ENCODE measurements at places on chromosomes 4 and X.
A peak's percentile ranks its signal among the peaks of the same experiment; 100 is the strongest.

- DNase-seq = peak; percentile 24
Observed at GRCh38 chrX:72306085-72306801, 529 bp upstream of the CITED1 start.

- DNase-seq = no peak
Observed at GRCh38 chr4:139794158-139794954, 128.7 kb downstream of the MGST2 start.

DNA sequence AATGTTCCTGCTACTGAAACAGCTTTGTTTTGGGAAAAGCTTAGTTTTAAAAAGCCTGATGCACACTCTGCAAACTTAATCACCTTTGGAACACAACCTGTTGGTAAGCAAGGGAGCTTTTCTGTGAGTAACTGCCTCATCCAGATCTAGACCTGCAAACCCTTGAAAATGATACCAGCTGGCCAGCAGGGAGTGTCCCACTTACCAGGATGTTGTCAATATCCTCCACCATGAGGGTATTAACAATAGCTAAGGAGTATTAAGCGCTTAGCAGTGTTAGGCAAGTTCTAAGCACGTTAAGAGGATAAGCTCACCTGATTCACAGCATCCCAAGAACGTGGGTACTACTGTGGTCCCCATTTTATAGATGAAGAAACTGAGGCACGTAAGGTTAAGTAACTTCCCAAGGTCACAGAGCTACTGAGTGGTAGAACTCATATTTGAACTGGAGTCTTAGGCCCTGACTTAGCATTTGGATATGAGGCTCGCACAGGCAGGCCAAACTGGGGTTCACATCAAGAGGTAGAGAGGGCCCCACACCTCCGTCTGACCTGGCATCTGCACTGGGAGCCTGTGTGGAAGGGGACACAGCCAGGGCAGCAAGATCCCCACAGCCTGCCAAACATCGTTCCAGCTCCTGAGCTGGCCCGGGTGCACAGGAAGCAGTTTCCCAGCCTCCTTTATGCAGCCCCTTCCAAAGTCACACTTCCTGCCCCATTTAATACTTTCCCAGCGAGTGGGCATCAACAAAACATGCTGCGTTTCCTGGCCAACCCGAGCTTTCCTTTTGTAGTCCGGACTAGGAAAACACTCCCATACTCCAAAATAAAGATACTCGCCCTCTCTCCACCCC, 32.7 kb downstream of the IRF2 start:
- no peak for DNase-seq

DNA sequence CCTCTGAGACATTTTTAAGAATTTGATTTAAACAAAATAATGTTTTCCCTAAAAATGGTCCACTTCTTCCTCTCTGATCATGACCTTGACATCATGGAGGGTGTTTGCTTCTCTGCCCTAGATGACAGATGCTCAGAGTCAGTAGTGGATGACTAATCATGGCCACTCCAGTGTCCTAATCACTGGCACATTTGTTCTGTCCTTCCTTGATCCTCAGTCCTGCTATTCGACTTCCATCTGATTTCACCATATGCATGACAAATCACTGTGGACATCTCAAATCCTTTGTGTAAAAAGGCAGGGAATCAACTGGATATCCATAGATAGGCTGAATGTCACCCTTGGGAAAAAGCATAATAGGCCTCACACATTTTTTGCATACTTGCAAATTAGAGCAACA, 9.0 kb downstream of the CRMP1 start:
- DNase-seq = no peak

- no peak for DNase-seq
Observed at GRCh38 chr4:121943941-121944340, 7.9 kb downstream of the TRPC3 start.

DNA sequence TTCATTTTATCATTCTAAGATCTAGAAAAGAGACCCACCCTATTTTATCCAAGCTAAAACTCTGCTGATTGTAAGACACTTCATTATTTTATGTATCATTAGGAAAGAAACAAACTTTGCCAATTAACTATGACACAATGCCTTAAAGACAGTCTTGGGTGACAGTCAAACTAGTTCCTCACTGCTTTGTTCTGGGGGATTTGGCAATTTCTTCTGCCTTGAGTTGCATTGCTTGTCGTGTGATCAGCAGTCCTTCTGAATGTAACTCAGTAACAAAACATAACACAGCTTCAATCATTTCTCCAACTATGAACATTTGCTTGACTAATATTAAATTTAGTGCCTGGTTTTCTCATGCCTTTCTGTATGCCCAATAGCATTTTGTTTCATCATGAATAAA, 577.9 kb upstream of the DIPK2B start:
- no peak for DNase-seq

DNA sequence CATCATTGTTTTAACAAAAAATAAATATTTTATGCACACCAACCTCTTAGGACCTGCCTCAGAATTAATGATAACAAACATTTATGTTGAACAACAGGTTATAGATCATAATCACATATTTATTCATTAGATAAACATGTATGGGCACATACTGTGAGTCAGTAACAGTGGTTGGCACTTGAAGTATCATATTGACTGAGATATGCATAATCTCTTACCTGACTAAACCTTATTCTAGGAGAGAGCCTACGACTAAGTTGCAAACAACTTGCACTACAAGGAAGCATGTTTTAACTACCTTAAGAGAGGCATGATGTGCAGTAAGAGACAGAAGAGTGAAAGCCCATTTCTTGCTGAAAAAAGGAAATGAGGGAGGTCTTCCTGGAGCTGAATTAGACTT, 6.5 kb upstream of the DACH2 start:
- DNase-seq = no peak

All from B cell (primary cell).